ENCODE measurements at places on chromosomes 1 and 21.

- no peak for DNase-seq
These were observed 73.7 kb upstream of the ZC3H12A start for GRCh38 chr1:37400466-37401225.

DNA sequence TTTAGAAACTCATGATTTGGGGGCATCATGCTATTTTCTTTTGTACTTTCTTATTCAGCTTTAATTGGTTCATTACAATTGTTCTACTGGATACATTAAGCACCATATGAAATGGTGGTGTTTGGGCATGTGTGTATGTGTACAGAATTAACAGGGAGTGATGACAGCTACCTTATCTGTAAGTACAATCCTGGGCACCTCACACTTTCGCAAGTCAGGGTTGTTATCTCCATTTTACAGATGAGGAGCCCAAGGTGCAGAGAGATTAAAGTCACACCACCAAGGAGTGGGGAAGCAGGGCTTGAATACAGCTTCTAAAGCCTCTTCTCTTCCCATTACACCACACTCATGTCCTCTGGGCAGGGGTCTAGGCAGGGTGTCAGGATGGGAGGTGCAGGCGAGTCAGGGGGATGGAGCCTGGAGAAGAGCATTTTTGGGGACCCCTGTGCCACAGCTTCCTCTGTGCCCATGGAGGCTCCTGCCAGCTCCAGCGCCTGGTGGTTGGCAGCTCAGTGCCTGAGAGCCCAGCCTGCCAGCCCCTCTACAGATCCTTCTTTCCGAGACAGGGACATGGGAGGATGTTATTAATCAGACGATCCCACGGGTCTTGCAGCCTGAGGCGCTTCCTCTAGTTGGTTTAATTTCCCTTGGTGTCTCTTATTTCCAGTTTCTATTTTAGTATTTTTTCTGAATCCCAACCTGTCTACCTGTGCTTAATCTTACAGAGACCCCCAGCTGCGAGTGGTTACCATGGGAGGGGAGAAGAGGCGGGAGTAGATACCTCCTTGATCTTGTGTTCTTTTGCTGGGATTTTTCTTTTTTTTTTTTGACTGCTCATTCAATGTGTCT is 126.2 kb upstream of the CD34 start:
- no peak for DNase-seq

- no peak for DNase-seq
These were observed at the start of gene TSTD1 for GRCh38 chr1:161038523-161039153. TSS of gene TSTD1 (minus strand) at chr1:161038964. CDS start at chr1:161038889, 75 bp downstream.

- DNase-seq, result no peak
These were observed 871 bp downstream of the TUFT1 start for GRCh38 chr1:151540982-151541377.

DNA sequence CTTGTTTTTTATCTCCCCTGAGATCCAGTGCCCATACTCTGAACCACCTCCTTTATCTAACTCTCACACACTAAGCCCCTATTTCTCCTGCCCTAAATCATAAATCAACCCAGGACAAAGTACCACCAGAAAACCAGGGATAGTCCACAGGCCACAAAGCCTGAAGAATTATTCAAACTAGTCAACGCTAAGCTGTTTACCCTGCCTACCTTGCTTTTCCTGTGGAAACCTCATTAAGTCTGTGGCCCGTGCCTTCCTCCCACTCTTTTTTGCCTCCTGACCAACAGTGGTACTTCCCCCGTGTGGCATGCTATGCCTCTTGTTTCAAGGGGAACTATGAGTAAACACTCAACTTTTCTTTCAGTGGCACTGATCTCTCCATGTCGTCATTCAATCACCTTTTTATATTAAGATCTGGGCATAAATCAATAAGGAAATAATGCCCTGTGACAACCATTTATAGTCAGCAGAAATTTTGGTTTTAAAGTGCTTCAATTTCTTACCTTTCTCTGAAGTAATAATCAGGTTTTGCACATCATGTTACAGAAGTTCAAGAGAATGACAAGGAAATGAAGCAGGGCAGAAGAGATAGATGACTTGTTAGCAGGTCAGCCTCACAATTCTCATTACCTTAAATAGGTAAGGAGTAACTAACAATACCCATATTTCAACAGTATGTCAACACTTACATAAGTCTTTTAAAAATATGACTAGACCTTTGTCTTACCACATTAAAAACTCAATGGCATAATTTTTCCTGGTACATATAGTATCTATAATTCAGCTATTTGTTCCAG is 32.1 kb downstream of the EYA3 start:
- no peak for DNase-seq

DNA sequence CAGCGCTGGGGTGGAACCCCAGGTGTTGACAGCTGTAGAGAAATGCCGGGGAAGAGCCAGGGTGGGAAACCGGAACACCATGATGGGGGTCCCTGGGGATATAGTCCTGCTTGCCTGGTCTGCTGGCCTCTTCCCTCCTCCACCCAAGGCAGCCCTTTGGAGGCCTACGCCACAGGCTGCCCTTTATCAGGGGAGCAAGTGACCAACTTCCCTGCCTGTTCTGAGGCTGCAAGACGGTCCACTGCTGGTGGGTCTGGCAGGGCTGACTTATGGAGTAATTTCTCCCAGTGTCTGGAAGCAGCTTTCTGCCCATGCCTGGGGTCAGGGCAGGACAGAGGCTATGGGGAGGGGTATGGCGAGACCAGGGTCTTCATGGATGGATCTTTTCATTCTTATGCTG is 50.8 kb upstream of the EDN2 start:
- no peak for DNase-seq

GRCh38 chr1:5765997-5766913 is 226.0 kb downstream of the NPHP4 start:
- no peak for DNase-seq

GRCh38 chr1:98426092-98426491 is 235.4 kb upstream of the SNX7 start:
- DNase-seq, result no peak

DNA sequence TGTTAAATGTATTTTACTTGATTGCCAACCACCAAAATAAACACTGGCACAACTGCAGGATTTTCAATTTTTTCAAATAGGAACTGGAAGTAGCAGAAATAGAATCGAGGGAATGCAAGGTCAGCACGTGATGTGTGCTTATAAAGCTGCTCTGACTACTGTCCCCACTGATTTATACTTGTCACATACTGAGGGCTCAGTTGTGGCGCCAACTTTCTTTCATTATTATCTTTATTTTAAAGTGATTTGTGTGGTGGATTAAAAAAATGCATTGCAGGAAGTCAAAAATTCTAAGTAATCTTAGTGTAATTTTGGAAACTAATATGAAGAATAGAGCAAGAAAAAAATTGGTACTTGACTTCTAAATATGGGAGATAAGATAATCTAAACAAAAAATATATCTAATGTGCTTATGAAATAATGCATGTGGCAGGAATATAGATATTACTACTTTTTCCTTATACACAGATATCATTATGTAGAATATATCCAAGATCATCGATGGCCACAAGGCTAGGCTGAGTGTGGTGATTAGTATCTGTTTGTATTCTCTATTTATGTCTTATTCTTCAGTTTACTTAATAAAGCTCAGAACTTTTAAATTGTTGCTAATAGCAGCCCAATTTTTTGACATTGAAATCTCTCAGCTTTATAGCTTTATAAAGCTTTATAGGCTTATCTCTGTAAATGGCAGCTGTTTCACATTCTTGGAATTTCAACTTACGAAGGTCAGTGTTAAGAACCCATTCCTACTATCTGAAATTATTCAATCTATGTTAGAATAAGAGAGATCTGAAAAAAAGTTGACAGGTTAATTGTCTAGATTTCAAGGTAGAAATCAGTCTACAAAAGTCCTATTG is 404.5 kb upstream of the ADAMTS5 start:
- DNase-seq, result no peak

DNA sequence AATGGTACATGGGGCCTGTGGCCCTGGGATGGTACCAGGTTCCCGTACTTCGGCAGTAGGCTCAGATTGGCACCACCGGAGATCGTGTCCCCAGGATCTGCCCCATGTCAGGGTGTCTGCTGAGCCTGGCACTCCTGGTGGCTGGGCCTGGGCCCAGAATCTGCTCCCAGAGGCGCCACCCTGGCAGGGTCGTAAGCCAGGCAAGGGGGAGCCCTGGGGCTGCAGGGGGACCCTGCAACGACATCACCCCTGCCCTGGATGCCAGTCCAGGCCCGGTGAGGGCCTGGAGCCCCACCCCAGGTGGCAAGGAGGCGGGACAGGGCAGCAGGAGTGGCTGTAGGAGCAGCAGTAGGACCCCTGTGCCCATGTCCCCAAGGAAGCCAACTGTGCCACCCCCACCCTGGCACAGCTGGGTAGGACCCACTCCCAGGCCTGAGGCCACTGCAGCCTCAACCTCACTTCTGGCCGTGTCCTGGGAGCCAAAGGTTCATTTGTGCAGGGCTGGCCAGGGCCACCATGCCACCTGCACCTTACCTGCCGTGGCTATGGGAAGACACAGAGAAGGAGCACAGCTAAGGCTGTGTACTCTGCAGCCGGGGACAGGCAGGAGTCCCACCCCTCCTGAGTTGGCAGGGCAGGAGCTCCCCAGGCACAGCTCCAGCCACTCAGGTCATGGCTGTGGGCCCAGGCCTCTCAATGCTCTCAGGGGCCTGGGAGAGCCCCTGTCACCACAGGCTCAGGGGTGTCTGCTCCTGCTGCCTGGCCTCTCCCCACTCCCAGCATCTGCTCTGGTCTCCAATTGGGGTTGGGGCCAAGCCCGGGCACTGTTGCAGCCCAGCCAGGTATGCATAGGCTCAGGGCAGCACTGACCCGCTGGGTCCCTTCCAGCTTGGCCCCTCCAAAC is 141.7 kb downstream of the EIF4G3 start:
- DNase-seq, result no peak

DNA sequence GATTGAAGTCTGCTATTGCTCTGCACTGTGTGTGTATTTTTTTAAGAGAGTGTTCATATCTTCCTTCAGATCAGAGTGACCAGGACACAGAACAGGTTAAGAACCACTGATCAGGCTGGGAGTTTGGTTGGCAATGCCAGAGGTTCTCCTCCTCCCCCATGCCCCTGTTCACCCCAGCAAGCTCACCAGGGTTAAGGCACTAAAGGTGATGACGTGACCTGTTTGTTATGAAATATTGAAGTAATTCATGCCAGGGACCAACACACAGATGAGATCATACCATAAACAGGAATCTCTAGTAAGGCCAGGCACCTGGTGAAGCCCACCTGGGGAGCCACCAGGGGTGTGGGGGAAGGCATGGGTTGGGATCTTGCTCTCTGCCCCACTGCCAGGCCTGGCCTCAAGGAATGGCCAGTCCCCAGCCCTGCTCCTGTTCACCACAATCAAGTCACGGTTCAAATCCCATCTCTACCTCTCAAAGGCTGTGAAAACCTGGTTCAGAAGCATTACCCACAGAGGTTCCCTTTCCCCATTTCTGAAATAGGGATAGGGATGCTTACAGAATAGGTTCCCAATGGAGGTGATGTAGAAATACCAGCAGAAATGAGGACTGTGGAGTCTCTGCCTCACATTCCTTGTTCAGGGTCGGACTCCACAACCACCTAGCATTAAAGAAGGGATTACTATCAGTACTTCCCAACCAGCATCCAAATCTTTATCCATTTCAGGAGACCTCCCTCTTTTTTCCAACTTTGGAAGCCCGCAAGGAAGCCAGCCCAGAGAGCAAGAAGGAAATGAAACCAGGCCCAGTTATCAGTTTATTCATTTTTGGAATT is 2.4 kb downstream of the ID3 start:
- no peak for DNase-seq

DNA sequence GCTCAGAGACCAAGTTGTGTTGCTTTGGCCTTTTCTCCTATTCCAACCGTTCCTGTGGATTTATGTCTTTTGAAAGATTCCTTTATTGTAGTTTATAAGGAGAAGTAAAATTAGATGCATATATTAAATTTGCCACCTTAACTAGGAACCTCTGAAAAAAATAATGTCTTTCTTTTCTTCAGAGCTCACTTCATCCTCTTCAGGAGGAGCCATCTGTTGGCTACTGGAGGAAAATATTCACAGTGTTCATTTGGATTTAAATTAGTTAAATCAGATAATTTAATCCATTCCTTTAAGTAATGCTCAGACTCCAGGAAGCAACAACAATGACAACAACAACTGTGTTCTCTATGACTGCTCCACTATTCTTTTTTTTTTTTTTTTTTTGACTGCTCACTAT is 164.0 kb downstream of the FASLG start:
- no peak for DNase-seq

GRCh38 chr1:160127865-160128523 is 12.4 kb downstream of the ATP1A2 start:
- DNase-seq, result no peak
